ENCODE measurements at places on chromosomes 11 and 22.

DNA sequence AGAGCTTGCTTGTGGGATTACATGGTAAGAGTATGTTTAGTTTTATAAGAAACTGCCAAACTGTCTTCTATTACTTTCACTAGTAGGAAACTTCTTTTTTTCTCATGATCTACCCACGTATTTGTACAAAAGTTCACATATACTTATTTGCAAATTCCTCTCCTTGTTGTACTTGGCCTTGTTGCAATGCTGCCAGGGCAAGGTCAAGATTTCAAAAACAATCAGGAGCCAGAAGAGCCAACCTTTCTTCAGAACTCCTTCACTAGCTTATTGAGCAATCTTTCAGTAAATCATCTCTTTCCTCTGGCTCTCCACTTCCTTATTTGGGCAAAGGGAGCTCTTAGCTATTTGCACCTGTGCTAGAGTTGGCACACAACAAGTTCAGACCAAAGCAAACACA lies 9.7 kb downstream of the SRSF8 start:
- no peak for DNase-seq

DNA sequence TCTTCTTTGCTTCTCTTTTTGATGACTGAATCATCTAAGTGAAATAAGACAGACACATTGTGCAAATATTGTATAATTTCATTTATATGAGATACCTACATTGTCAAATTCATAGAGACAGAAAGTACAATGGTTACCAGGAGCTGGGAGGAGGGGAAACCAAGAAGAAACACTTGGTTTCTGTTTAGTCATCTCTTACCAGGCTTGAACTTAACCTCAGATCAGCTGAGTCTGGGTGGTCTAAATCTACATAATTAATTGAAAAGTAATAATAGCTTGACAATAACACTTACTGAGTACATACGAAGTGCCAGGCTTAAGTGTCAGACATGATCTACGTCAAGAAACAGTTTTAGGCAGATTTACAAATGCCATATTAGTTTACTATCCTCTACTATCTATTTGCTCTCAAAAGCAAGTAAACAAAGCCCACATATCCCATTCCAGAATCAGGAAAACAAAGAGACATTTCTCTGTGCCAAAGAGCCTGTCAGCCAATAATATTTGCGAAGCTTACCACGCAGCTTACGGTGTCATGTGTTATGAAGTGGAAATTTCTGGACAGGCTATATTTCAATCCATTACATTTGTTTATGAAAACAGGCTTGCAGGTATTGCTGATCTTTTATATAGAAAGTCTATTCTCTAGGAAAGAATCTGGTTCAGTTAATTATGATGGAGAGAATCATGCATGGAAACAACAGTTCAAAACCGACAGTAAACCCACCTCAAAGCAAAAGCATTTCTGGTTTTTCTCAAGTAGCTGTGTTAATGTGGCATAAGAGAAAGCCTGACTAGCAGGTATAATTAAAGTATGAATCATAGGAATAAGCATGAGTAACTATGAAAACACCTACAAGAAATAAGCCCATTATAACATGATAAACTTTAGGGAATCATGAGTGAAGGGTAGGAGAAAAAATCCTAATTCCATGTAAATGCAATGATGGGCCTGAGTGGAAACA lies 2.7 kb upstream of the ARHGAP42 start:
- DNase-seq: no peak

GRCh38 chr22:39661842-39662685 lies 91.5 kb downstream of the CACNA1I start:
- no peak for DNase-seq

GRCh38 chr11:119345685-119346084 lies 820 bp downstream of the MFRP start:
- DNase-seq: no peak

- DNase-seq: no peak
These were observed 1359.7 kb upstream of the RAG2 start for GRCh38 chr11:37957717-37958116.

DNA sequence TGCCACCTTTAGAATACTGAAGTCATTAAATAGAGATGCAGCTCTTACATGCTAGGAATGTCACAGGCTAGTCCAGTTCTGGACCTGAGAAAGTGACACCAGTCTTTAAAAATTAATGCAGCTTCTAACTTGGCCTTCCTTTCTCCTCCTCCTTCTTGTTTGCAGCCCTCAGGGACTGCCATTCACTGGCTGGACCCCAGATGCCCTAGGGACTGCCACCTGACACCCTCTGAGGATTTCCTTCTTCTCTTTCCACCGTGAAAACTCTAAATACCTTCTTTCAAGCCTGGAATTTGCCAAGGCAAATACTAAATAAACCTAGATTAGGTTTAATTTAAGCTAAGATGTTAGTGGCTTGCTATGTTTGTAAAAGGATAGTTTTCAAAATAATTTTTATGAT lies 78.4 kb downstream of the MUC15 start:
- DNase-seq: no peak

- no peak for DNase-seq
These were observed 2.4 kb downstream of the ZC3H12C start for GRCh38 chr11:110095554-110095953.

DNA sequence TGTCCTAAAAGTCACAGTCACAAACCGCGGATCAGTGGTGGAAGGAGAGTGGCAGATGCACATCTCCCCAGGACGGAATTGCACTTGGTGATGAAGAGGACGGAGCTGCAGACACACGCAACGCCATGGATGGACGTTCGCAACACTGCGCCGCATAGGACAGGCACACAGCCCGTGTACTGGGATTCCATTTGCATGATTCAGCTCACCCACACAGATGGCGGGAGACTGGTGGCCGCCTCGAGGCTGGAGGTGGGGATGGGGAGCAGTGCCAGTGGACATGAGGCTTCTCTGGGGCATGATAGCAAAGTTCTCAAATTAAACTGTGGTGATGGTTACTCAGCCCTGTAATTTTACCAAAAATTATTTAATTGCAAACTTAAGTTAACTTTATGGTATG lies 37.4 kb downstream of the DUSP8 start:
- no peak for DNase-seq

DNA sequence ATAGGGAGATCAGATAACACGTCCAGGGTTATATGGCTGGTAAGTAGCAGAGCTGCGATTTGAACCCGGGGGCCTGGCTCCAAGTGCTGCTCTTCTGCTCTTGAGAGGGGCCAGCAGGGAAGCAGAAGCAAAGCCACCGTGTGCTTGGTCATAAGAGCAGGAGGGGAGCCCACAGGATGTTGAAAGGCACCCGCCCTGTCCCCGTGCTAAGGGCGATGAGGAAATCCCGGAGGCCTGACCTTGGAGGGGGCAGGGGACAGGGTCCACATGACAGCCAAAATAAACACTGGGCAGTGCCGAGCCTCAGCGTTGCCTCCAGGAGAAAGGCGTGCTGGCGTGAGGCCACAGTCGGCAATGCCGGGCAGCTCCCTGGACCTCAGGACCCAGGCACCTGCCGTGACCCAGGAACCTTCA lies 28.8 kb downstream of the TOM1 start:
- DNase-seq: no peak

- DNase-seq: no peak
These were observed 69.0 kb downstream of the UBASH3B start for GRCh38 chr11:122724520-122724919.

- DNase-seq: peak; percentile 75
These were observed 227.6 kb upstream of the PITPNB start for GRCh38 chr22:28146401-28147314.
